Astrocyte (in vitro differentiated cells and primary cell): ENCODE measurements at places on chromosomes 12 and 14.

GRCh38 chr12:124085419-124086296 lies 112.6 kb downstream of the ZNF664 start:
- DNase-seq = no peak

- no peak for DNase-seq
Observed at GRCh38 chr14:101332281-101332680, 229.0 kb upstream of the DIO3 start.

- DNase-seq = no peak
Observed at GRCh38 chr14:98189944-98190343, 1082.1 kb downstream of the BCL11B start.

GRCh38 chr12:68792952-68793351 lies 15.0 kb upstream of the MDM2 start:
- no peak for DNase-seq

- no peak for DNase-seq
Observed at GRCh38 chr14:51540364-51540763, 111.3 kb upstream of the FRMD6 start.

- peak; percentile 61 for DNase-seq
Observed at GRCh38 chr14:96162265-96162664, 42.4 kb upstream of the BDKRB2 start.

DNA sequence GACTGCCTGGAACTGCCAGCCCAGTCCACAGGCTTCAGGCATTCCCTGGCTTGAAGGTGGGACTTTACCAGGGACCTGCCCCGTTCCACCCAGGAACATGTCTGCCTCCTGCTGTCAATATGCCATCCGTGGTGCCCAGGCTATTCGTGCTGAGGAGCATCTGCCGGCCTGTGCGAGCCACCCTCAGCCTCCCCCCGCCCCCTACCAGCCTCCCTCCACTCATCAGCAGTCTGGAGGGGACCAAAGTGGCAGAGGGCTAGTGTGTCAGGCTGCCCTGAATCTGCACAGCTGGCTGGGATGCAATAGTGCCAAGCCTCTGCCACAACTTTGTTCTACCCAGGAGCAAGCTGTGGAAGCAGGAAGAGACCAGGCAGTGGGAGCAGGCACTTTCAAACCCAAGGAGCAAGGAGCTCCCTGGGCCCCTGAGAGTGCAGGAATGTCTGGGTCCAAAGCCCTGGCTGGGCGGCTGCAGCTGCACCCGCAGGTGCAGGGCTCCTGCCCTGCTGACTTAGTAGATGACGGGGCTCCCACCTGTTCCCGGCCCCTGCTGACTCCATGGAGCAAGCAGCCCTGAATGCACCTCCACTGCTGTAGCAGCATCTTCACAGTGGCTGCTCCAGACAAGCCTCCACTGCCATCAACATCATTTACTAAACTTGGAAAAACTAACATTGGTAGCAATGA lies 423.2 kb downstream of the RERGL start:
- no peak for DNase-seq

- DNase-seq = no peak
Observed at GRCh38 chr12:9345171-9345570, 137.0 kb upstream of the PZP start.

DNA sequence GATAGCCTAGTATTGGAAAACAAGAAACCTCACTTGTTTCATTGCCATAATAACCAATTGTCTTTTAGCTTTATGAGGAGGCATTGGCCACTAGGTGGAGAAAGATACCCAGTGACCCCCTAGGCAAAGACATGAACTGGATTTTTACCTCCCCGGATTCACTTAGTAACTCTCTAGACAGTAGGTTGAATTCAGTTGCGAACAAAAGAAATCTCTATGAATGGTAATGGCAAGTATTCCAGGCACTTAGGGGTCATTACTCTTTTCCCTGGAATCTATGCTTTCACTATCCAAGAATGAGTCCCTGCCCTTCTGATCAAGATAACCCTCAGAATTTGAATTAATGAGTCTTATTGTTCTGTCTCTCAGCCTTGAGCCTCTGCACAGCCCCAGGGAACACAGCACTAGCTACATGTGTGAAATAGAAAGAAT lies 29.5 kb upstream of the RHOJ start:
- peak; percentile 98 for DNase-seq

DNA sequence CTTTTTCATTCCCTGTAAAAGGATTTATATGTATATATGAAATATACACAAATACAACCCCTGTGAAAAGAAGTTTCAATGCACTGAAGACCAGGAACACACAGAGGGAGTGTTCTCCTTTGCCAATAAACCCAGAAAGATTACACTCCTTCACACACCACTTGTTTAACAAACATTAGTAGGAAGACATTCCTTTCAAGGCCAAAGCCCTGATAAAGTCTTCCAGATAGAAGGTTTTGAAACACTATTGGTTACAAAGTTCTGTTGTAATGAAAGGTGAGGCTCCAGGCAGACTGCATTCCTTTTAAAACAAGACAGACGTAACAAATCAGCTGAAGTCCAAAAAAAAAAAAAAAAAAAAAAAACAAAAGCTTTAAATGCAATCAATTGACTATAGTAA lies 81.0 kb downstream of the PTPN21 start:
- peak; percentile 52 for DNase-seq
